Endodermal cell (in vitro differentiated cells): ENCODE measurements at places on chromosomes 11 and 22. TPM values are rescaled to one million over a fixed set of nuclear protein-coding genes. Genes with fewer than 3 reads are reported as not detected.
A peak's percentile ranks its signal among the peaks of the same experiment; 100 is the strongest.

The CABP7 gene
- total RNA-seq: not detected in 3 replicates

The IGF2 gene
- 0.59 to 0.92 TPM (median 0.80 TPM) in 3 replicates for total RNA-seq

The PDE3B gene
- 6.4 to 15.3 TPM (median 11.7 TPM) in 3 replicates for total RNA-seq

The GNG3 gene
- total RNA-seq: 0.40 to 0.99 TPM in 2 of 3 replicates, not detected in the other

DNA sequence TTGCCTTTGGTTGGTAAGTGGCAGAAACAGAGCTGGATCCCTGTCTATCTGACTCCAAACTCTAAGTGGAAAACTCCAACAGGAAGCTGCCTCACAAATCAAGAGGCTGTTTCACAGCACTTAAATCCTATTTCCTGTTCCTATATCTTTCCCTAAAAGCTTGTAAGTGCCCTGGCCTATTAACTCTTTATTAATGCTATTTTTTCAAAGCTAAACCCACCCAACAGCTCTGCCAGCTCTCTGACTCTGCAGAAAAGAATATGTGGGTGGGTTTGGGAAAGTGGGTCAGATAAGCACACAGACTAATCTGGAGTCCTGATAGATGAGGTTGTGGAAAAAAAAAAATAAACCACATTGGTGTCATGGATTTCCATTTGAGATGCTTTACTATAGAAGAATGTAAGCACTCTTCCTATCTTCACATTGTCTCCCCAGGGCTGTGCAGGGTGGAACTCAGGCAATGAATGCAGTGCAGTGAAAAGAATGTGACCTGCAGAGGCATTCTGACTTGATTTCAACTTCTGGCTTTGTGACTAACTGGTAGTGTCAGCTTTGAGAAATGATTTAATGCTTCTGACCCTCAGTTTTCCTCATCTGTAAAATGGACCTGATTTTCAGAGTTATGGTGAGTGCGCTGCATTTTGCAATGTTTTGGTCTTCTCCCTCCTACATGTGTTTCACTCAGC is 125.6 kb downstream of the AASDHPPT start:
- DNase-seq: no peak

GRCh38 chr22:22943521-22944267 is 56.1 kb downstream of the IGLL5 start:
- peak; percentile 57 for DNase-seq

GRCh38 chr22:32517921-32518320 is 43.3 kb downstream of the FBXO7 start:
- DNase-seq: no peak

GRCh38 chr11:3896644-3897043 is 41.2 kb downstream of the STIM1 start:
- DNase-seq: no peak

DNA sequence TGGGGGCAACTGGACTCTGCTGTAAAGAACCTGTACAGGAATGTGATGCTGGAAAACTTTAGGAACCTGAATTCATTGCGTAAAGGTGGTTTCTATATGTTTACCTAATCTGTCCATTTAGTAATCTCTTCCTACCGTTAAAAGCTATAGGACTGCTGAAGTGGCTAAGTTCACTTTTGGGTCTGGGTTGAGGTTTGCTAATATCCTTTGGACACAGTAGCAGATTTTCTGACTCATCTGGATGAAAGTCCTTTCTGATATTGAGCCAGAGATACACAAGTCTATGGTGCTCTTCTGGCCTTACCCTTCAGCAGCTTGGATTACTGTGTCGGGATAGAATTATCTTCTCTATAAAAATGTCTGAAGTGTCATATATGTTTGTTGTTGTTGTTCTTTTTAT is 16.9 kb downstream of the ZNF215 start:
- DNase-seq: no peak

DNA sequence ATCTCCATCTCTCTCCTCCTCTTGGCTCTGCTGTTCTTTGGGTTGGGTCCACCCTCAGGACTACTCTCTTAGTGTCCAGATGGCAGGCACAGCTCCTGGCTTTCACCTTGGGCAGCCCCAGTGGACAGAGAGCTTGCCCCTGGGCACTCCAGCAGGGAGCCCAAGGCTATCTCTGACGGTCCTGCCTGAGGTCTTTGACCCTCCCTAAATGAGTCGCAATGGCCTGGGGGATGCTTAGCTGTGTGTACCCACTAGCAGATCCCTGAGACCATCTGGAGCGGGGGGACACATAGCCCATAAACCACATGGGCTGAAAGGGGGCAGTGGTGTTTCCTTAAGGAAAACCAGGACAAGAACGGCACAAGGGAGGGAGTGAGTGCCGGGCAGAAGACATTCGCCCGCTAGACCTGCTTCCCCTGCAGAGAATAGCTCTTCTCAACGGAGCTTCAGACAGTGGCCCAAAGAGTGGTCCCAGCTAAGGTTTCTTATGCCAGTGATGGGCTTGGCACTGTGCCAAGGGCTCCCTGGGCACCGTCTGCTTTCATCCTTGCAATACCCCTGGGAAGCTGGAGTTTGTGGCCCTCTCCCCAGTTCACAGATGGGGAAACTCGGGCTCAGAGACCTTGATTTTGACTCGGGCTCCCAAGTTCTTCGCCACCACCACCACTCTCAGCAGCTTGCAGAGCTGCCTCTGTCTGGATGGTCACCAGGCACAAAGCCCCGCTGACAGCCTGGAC is 53.9 kb upstream of the ANO1 start:
- DNase-seq: peak; percentile 29
